ENCODE measurements at places on chromosomes 3 and 15.

- DNase-seq: no peak
Measured at GRCh38 chr3:60125686-60126085, 1075.9 kb upstream of the CFAP20DC start.

DNA sequence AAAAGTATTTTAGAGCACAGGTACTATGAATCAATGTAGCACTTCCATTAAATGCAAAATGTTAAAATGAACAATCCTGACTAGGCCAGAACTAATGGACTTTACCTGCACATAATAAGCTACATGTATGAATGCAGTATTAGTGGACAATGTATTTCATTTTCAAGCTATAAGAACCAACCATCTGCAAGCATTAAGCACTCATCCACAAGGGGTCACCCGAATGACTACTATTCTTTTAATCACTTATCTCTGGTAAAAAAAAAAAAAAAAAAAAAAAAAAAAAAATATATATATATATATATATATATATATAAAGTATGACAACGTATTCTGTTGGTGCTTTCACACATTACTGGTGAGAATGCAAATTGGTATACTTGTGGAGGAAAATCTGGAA is 7.2 kb downstream of the HERC1 start:
- peak; percentile 54 for DNase-seq

GRCh38 chr3:197746209-197746608 is 3.5 kb upstream of the FYTTD1 start:
- no peak for DNase-seq

- DNase-seq: no peak
Measured at GRCh38 chr3:113213896-113214587, 2.7 kb downstream of the BOC start.

- peak; percentile 86 for DNase-seq
Measured at GRCh38 chr3:36944641-36945270, at the start of gene TRANK1. Gene TRANK1, minus strand, starts transcription at chr3:36945054. Its CDS starts 245 bp downstream, at chr3:36944809.

DNA sequence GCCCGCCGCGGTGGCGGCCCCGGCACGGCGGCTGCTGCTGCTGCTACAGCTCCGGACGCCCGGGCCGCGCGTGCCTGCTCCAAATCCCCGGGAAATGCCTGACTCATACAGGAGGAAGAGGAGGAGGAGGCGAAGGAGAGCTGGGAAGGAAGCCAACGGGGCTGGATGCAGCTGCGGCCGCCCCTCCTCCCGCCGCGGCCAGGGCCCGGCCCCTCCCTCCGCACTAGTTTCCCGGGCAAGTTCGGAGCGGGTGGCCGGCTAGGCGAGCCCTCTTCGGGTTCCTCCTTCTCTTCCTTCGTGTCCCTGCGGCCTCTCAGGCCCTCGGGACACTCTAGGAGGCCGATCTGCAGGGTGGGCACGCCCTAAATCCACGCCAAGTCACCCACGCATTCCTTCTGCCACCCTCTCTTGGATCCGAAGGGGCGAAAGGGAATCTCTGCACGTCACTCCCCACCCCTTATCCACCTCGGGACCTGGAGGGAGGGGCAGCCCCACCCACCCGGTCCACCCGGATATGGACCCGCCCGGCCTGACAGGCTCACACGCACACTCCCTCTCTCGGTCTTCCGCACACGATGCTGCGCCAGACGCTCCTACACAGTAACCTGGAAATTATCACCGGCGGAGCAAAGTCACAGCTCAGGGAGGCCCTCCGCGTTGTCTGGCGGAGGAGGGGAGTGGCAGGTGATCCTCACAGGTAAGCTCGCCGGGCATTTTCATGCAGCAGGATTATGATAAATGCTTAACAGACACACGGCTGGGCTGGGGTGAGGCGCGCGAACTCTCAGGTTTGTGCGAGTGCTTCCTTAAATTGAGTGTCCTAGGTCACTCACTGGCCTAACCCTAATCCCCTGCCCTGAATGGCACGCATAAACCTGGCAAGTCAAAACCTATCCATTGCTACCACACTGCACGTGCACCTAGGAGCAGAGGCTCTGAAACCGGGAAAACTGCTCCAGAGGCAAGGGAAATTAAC is at the start of the genes OSBPL10 and ZNF860:
OSBPL10 (minus strand) TSS at position 57 of the 976 bp plus-strand sequence. CDS start 83 bp downstream, outside the sequence.
ZNF860 (plus strand) TSS at position 545 of the 976 bp plus-strand sequence. CDS start 7,330 bp downstream, outside the sequence.
- DNase-seq: no peak

DNA sequence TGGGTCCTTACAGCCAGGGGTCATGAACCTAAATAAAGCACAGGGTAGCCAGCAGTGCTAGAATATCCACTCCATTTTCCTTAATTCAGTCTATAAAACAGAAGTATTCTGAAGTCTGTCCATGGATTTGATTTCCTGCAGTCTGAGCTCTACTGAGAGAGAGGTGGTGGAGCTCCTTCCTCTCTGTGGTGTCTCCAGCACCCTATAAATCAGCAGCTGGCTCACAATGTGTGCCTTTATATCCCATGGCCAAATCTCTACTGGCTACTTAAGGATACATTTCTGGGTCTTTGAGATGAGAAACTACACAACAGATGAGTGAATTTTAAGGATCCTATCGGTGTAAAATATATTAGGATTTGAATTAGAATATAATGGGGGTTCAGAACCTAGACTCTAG is 339.9 kb upstream of the RBMS3 start:
- no peak for DNase-seq

DNA sequence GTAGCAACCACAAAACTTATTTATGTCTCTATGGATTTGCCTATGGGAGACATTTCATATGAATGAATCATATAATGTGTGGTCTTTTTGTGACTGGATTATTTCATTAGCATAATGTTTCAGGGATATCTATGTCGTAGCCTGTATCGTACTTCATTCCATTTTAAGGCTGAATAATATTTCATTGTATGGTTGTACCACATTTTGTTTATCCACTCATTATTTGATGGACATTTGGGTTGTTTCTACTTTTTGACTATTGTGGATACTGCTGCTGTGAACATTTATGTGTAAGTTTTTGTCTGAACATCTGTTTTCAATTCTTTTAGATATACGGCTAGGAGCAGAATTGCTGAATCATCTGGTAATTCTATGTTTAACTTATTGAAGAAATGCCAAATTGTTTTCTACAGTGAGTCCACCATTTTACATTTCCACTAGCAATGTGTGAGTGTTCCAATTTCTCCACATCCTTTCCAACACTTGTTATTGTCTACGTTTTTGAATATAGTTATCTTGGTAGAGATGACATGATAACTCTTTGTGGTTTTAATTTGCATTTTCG is 134.4 kb upstream of the DAZL start:
- DNase-seq: no peak

GRCh38 chr15:92520914-92521623 is 127.4 kb downstream of the ST8SIA2 start:
- DNase-seq: no peak

All from CD4-positive, alpha-beta T cell treated with Interleukin-21 for 1 hour (primary cell).